ENCODE measurements at places on chromosomes 2 and 18. TPM values are rescaled to one million over a fixed set of nuclear protein-coding genes. Genes with fewer than 3 reads are reported as not detected.

Gene UGT1A5
- polyA plus RNA-seq: not detected

Gene UCN
- polyA plus RNA-seq: 1.3 TPM

Gene LTBP1
- 23.5 TPM for polyA plus RNA-seq

Gene PRLH
- polyA plus RNA-seq: not detected

Gene KIAA2012
- not detected for polyA plus RNA-seq

Gene NEURL3
- polyA plus RNA-seq: 0.07 TPM

Gene RNF144A
- 3.5 TPM for polyA plus RNA-seq

Gene TMEM17
- 1.1 TPM for polyA plus RNA-seq

Gene MARCO
- polyA plus RNA-seq: 6.0 TPM

Gene PLGLB1
- 0.42 TPM for polyA plus RNA-seq

Gene CNGA3
- not detected for polyA plus RNA-seq

Gene SERPINB11
- not detected for polyA plus RNA-seq

Gene ADRA2B
- 3.5 TPM for polyA plus RNA-seq

Gene GPR39
- polyA plus RNA-seq: not detected

Gene LHCGR
- polyA plus RNA-seq: 0.30 TPM

Gene CAPN10
- 17.4 TPM for polyA plus RNA-seq

Gene CCDC74B
- 0.55 TPM for polyA plus RNA-seq

Gene STPG4
- polyA plus RNA-seq: not detected

Gene GCG
- polyA plus RNA-seq: not detected

Gene FEV
- polyA plus RNA-seq: not detected

Gene TUBA3E
- 325 TPM for polyA plus RNA-seq

Gene IGFBP2
- 172 TPM for polyA plus RNA-seq

Gene IL36B
- polyA plus RNA-seq: not detected

Gene MAL
- polyA plus RNA-seq: 2.3 TPM

Gene TMEM178A
- 3.1 TPM for polyA plus RNA-seq

Gene DNAH7
- polyA plus RNA-seq: 0.08 TPM

Gene IL36A
- not detected for polyA plus RNA-seq

Gene LAMA1
- 0.46 TPM for polyA plus RNA-seq

Gene ANTXR1
- 26.3 TPM for polyA plus RNA-seq

All from heart left ventricle (tissue), 16 donors.